NCI-H1048 (cell line): ENCODE measurements at places on chromosomes 6 and 20.

- DNase-seq = no peak
Measured at GRCh38 chr6:167547751-167548150, 222.9 kb downstream of the TTLL2 start.

DNA sequence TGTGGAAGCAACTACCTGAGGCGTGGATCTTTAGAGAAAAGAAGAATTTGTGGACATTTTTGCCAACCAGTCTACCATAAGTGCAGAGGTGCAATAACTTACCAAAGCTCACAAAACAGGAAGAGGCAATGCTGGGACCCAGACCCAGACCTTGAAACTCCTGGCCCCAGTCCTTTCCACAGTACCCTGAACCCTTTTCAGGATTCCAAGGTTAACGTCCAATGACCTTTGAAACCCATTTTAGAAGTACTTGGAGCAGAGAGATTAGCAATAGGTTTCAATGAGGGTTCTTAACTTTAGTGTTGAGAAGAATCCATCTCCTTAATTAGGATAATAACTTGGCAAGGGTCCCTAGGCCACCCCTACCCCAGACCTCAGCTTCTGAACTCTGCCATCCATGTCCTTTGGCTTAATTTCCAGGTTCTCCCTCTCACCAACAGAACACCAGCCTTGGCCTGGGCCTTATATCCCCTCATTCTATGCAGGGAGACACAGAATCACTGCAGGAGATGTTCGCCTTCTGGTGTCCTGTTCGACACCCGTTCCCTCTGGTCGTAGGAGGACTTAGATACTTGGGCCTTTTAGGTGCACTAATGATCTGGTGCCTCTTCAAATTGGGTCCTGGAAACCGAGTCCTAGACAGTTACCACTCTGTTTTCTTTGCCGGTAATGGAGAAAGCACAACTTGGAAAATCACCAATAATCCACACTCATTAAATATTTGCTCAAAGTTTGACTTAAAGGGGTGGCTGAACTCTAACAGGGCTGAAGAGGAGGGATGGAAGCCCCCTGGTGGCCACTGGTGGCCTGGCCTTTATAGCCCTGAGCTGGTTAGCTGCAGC, 40.6 kb downstream of the ISM1 start:
- no peak for DNase-seq

- no peak for DNase-seq
Measured at GRCh38 chr6:65558071-65558470, 149.0 kb downstream of the EYS start.

DNA sequence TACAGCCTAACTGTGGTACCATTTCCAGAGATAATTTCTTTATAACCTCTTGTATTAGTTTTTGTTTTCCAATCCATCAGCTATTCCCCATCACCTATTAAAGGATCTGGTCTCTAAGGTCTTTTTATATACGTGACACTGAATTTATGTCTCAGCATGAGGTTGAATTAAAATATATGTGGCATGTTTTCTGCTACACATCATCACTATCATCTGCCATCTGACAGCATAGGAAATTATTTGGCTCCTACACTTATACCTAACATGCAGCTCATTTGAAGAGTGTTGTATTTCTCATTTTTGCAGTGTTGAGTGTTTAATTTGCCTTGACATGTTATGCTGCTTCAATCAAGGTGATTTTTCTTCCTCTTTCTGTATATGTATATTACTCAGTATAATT, 100.3 kb downstream of the LIN28B start:
- DNase-seq = no peak

- no peak for DNase-seq
Measured at GRCh38 chr6:110468731-110469130, 7.7 kb downstream of the SLC22A16 start.

- no peak for DNase-seq
Measured at GRCh38 chr20:53828088-53828681, 234.5 kb upstream of the ZNF217 start.

DNA sequence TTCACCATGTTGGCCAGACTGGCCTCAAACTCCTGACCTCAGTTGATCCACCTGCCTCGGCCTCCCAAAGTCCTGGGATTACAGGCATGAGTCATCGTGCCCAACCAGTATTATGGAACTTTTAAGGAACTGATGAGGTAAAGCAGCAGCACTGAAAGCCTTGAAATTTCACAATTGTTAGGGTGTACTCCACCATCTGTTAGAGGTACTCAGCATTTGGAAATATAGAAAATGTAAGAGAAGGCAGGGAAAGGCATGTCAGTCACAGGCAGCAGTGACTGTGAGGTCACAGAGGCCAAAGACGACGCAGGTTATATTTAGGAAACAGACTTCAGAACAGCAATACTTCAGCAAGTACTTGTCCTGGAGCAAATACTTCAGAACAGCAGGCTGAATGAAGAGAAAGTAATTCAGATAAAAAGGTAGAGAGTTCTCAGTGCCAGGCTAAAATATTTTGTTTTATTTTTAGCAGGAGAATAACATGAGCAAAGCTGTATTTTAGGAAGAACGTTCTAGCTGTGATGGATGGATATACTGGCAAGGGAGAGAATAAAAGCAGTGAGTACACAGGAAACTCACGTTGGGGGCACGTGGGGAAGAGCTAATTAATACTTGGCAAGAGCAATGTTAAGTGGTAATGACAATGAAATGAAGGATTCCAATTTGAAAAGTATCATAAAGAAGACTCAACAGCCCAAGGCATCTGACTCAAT, 67.2 kb downstream of the DTNBP1 start:
- no peak for DNase-seq

DNA sequence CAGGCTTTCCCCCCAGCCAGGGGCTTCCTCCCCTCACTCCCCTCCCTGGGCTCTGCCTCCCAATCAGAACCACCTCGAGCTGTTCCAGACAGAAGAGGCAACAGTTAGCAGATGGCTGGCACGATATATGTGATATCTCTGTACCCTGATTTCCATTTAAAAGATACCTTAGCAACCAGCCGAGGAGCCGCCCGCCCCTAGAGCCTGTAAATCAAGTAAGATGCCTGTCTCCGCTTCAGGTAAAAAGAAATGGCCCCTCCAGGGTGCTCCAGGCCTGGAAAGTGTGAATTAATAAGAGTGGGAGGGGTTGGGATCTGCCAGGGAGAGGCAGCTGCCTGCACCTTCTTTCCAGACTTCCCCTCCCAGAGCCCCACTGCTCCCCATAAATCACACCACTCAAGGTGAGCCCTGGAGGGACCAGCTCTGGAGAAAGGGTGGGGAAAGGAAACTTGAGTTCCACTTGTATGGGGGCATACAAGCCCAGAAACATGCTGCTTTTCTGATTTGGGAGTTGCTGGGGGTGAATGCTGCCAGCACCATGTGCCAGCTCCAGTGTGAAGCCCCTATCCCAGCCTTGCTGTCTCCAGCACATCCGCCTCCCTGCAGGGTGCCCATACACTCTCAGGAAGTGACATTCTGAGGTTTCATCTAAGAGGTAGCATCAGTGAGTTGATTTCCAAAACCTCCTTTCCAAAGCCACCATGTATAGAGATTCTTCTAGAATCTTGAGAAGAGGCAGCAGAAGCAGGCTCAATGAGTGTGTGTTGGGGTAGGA, 148.0 kb downstream of the LRFN2 start:
- no peak for DNase-seq

DNA sequence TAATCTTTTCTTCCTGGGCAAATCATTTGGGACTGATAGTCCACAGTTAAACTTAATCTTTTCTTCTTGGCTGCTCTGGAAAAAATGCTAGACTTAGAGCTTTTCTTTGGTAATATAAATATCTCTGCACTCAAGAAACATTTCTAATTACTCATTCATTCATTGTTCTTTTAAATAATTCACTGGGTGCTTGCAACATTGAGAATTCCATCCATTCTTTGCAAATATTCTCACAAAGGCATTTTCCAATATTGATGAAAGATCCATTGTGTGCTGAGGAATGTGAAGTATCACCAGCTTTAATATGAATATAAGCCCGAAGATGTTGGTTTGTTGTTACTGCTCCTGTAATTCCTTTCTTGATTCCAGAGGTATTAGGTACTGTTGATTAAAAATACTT, 38.4 kb downstream of the AKAP7 start:
- DNase-seq = no peak

GRCh38 chr6:63947792-63948529, 312.4 kb downstream of the PHF3 start:
- no peak for DNase-seq

GRCh38 chr6:107635057-107635515, 145.2 kb downstream of the SOBP start:
- DNase-seq = no peak

- DNase-seq = no peak
Measured at GRCh38 chr20:6993011-6993410, 225.5 kb downstream of the BMP2 start.

GRCh38 chr20:36193977-36194712, 39.6 kb downstream of the EPB41L1 start:
- DNase-seq = no peak
